Thyroid gland (tissue), 4 donors: ENCODE measurements at places on chromosomes 6 and 20.

GRCh38 chr6:77587963-77588362 is 64.9 kb upstream of the MEI4 start:
- no peaks in the 10 kb centered on the region for H3K36me3 ChIP-seq
- DNase-seq, result no peak
- H3K27ac ChIP-seq, result no peak overlapping the region
- H3K4me1 ChIP-seq, result no peaks in the 10 kb centered on the region
- no peaks in the 10 kb centered on the region for H3K27me3 ChIP-seq
- no peak overlapping the region for H3K4me3 ChIP-seq

- H3K4me3 ChIP-seq, result no peak overlapping the region
- no peaks in the 10 kb centered on the region for H3K27me3 ChIP-seq
- no peaks in the 10 kb centered on the region for H3K4me1 ChIP-seq
- no peak for DNase-seq
- H3K27ac ChIP-seq, result no peak overlapping the region
- no peaks in the 10 kb centered on the region for H3K36me3 ChIP-seq
Observed at GRCh38 chr20:7383216-7383615, 557.0 kb downstream of the HAO1 start.

GRCh38 chr20:59895908-59896307 is 37.5 kb downstream of the SYCP2 start:
- no peak overlapping the region for H3K27ac ChIP-seq
- H3K27me3 ChIP-seq, result no peaks in the 10 kb centered on the region
- no peak overlapping the region for H3K4me3 ChIP-seq

DNA sequence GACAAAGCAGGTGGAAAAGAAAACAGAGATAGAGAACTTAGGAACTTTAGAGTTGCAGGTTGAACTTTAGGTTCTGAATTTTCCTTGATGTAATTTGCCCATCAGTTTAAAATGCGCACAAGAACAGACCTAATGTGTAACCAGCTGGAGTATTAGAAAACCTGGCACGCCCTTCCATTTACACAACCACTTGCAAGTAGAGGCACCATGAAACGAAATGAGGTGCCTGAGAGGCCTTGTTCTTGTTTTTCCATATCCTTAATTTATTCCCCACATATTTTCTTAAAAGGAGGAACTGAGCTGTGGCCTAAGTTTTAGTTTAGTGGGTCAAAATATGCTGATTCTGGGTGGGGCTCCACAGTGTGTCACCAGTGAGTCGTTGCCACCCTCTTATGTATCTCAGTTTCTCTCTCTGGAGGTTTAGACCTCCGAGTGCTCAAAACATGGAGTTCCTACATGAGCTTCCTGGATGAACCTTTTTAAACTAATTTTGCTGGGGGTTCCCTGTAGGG is 17.2 kb upstream of the IL22RA2 start:
- no peak overlapping the region for H3K4me3 ChIP-seq
- H3K4me1 ChIP-seq, result peaks cover 10% of the 10 kb centered on the region
- no peak for DNase-seq
- H3K36me3 ChIP-seq, result no peaks in the 10 kb centered on the region
- H3K27me3 ChIP-seq, result no peaks in the 10 kb centered on the region

DNA sequence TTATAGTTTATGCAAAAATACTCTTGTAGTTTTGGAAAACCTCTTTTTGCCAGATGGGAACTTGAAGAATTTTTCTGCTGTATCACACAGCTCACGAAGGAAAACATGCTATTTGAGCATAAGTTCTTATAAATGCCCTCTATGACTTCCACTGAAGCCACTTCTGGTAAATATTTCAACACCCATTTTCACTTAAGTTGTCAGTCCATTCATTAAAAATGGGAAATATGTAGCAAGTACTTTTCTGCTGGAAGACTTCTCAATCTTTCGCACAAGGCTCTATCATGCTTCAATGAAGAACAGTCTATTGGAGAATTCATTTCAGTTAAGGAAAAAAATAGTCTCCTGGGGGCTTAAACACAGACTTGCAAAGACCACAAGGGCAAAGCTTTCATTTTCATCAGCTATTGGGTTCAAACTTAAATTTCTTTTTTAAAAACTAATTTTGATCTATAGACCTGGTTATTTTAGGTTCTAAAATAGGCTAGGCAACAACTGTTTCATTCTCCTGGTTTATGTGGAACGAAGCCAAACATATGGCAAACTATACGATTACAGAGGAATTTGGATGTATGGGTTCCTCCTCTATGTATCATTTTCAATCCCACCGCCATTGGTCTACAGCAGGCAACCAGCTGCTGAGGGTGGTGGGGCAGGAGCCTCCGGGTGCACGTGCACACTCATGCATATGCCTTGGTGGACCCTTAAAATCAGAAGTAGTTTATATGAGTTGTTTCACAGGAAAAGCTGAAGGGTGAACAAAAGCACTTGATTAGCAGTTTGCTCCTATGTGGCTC is 38.7 kb downstream of the LAMA4 start:
- H3K27me3 ChIP-seq, result no peaks in the 10 kb centered on the region
- no peak overlapping the region for H3K27ac ChIP-seq
- no peak overlapping the region for H3K4me3 ChIP-seq
- no peak for DNase-seq
- peaks cover 6% of the 10 kb centered on the region for H3K4me1 ChIP-seq

GRCh38 chr6:139568151-139568955 is 193.9 kb upstream of the CITED2 start:
- no peaks in the 10 kb centered on the region for H3K4me1 ChIP-seq
- no peak overlapping the region for H3K27ac ChIP-seq
- no peak for DNase-seq
- H3K4me3 ChIP-seq, result no peak overlapping the region

DNA sequence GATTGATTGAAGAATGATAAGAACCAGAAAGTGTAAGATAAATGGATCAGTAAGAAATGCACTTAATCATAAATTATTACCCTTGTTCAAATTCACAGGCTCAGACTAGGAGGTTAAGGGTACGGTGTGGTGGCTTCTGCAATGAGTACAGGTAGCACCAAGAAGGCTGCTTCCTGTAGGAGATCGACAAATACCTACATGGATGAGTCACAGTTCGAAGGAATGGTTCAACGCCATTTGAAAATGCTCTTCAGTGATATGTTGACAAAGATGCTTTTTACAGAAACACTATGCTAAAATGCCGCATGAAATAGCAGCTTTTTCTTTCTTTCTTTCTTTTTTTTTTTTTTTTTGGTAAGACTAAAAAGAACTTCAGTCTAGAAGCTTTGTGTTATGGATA is 116.2 kb downstream of the DTNBP1 start:
- H3K4me1 ChIP-seq, result peaks cover 7% of the 10 kb centered on the region
- H3K36me3 ChIP-seq, result no peaks in the 10 kb centered on the region
- H3K27ac ChIP-seq, result no peak overlapping the region
- H3K27me3 ChIP-seq, result no peaks in the 10 kb centered on the region

- no peaks in the 10 kb centered on the region for H3K36me3 ChIP-seq
- no peak overlapping the region for H3K4me3 ChIP-seq
- no peak overlapping the region for H3K27ac ChIP-seq
- H3K27me3 ChIP-seq, result no peaks in the 10 kb centered on the region
- DNase-seq, result no peak
Observed at GRCh38 chr6:170130201-170130621, 160.7 kb downstream of the DLL1 start.

- H3K36me3 ChIP-seq, result no peaks in the 10 kb centered on the region
- no peak overlapping the region for H3K4me3 ChIP-seq
- DNase-seq, result peak; percentile 14
- H3K4me1 ChIP-seq, result peaks cover 7% of the 10 kb centered on the region
Observed at GRCh38 chr6:54515013-54515412, 206.8 kb downstream of the TINAG start.

- no peaks in the 10 kb centered on the region for H3K4me1 ChIP-seq
- H3K27ac ChIP-seq, result no peak overlapping the region
- H3K27me3 ChIP-seq, result no peaks in the 10 kb centered on the region
- no peaks in the 10 kb centered on the region for H3K36me3 ChIP-seq
- no peak for DNase-seq
Observed at GRCh38 chr6:149147938-149148718, 169.4 kb upstream of the TAB2 start.

DNA sequence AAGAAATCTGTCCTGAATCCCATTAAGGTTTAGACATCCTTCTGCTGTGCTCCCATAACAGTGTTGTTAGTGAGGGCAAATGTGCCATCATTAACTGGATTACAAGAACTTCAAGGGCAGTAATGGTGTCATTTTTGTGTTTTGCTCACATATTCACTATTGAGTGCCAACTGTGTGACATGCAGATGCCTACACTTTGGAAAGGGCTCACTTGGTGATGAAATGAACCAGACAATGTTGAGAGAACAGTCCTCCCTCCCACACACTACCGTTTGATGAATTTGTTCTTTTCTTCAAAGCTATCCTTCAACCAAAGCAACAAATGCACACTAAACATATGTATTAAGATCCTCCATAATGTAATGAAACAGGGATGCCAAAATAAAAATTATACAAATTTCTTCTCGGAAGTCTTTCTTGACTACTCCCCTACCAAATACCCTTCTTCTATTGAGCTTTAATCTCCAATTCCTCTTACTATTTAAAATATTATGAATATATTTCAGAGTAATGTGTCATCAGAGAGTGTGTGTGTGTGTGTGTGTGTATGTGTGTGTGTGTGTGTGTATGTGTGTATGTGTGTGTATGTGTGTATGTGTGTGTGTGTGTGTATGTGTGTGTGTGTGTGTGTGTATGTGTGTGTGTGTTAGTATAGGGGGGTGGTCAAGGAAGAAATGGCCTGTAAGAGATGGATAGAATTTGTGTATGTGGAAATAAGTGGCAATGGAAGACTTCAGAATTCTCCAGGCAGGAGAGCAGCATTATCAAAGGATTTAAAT is 92.3 kb upstream of the ENPP5 start:
- H3K36me3 ChIP-seq, result no peaks in the 10 kb centered on the region
- H3K4me3 ChIP-seq, result no peak overlapping the region
- H3K27ac ChIP-seq, result no peak overlapping the region
- H3K27me3 ChIP-seq, result no peaks in the 10 kb centered on the region
- no peak for DNase-seq
- no peaks in the 10 kb centered on the region for H3K4me1 ChIP-seq

DNA sequence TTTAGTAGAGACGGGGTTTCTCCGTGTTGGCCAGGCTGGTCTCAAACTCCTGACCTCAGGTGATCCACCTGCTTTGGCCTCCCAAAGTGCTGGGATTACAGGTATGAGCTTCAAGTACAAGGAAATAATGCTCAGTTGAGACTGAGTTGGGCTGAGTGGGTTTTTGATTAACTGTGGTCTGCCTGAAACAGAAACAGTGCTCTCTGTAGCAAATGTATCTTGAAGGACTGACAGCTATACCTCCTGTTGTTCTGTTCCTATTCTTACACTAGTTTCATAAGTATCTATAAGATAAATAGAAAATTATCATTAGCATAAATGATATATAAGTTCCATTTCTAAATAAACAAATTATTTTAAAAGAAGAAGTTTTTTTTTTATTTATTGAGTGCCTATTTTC is 142.8 kb upstream of the PTPRK start:
- H3K4me1 ChIP-seq, result no peaks in the 10 kb centered on the region
- no peak overlapping the region for H3K4me3 ChIP-seq
- no peaks in the 10 kb centered on the region for H3K36me3 ChIP-seq
- H3K27me3 ChIP-seq, result no peaks in the 10 kb centered on the region

DNA sequence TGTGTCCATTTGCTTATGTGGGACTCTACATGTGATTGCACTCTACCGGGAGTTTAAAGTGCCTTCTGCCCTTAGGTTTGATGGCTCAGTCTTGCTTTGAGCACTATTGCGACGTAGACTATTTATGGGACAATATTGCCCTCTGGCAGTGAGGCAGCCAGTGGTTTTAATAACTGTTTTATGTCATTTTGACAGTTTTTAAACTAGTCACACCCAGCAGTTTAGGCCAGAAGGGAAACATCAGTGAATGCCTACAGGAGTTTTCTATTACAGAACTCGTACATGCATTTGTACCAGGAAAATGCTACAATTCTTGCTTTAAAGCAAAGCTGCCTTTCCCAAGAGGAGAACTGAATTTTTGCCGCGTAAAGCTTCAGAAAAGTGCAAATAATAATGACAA is 813.7 kb downstream of the KIF16B start:
- no peaks in the 10 kb centered on the region for H3K36me3 ChIP-seq
- no peak overlapping the region for H3K27ac ChIP-seq
- no peaks in the 10 kb centered on the region for H3K27me3 ChIP-seq
- H3K4me3 ChIP-seq, result no peak overlapping the region

GRCh38 chr6:251920-252319 is 40.4 kb upstream of the DUSP22 start:
- DNase-seq, result no peak
- no peaks in the 10 kb centered on the region for H3K27me3 ChIP-seq
- H3K36me3 ChIP-seq, result no peaks in the 10 kb centered on the region
- H3K4me1 ChIP-seq, result no peaks in the 10 kb centered on the region
- H3K27ac ChIP-seq, result no peak overlapping the region
- no peak overlapping the region for H3K4me3 ChIP-seq

- H3K27ac ChIP-seq, result no peak overlapping the region
- H3K27me3 ChIP-seq, result no peaks in the 10 kb centered on the region
- no peak overlapping the region for H3K4me3 ChIP-seq
- DNase-seq, result no peak
- H3K4me1 ChIP-seq, result no peaks in the 10 kb centered on the region
Observed at GRCh38 chr6:15077961-15078360, 167.9 kb upstream of the JARID2 start.

GRCh38 chr6:127436578-127437110 is 22.5 kb downstream of the KIAA0408 start:
- H3K27me3 ChIP-seq, result no peaks in the 10 kb centered on the region
- H3K27ac ChIP-seq, result no peak overlapping the region
- DNase-seq, result no peak

DNA sequence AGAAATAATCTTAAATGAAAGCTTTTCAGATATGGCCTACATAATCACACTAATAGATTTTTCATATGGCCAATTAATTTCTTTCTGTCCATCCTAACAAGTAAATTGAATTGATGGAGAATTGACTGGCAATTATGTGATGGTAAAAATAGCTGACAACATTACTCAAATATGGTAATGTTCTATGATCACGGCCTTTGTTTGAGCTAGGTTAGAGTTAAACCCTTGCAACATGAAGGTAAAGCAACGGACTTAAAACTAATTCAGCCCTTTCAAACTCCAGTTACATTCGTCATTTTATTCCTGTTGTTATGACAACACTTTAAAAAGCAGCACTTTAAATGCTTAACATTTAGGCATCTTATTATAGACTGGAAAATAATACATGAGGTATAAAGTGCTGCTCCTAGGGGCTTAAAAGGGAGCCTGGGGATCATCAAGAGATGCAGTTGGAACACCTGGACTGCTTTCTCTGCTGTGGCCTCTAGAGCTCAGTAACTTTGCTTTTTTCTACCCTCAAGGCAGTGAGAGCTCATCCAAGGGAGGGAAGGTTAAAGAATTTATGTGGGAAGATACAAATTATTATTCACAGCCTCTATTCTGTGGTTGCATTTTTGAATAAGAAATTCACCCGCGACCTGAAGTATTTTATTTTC is 46.9 kb downstream of the RIPOR2 start:
- no peaks in the 10 kb centered on the region for H3K4me1 ChIP-seq
- H3K27ac ChIP-seq, result no peak overlapping the region
- H3K27me3 ChIP-seq, result no peaks in the 10 kb centered on the region
- H3K36me3 ChIP-seq, result no peaks in the 10 kb centered on the region
- no peak overlapping the region for H3K4me3 ChIP-seq
